ENCODE measurements at places on chromosomes 13 and 19. TPM values are rescaled to one million over a fixed set of nuclear protein-coding genes. Genes with fewer than 3 reads are reported as not detected.

DNA sequence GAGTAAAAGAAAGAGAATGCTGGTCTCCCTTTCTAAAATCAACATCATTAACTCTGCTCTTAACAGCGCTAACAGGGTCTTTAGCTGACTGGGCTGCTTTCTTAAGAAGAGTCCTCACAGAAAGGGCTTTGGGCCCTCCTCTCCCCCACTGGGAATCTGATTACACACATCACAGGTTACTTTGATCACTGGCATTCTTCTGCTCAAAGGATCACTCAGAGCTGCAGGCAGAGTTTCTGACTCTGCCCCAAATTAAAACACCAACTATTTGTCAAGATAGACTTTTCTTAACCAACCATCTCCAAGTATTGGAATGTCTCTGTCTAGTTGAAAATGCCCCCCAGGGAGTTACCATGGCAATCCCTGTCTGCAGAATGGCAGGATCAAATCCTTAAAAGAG is 31.1 kb upstream of the SIAH3 start:
- DNase-seq = no peak

Gene PCDH9
- 16.2 TPM for total RNA-seq

Gene SSC5D
- 0.04 TPM for total RNA-seq

- no peak for DNase-seq
Observed at GRCh38 chr19:47275791-47276461, 1.2 kb downstream of the INAFM1 start.

DNA sequence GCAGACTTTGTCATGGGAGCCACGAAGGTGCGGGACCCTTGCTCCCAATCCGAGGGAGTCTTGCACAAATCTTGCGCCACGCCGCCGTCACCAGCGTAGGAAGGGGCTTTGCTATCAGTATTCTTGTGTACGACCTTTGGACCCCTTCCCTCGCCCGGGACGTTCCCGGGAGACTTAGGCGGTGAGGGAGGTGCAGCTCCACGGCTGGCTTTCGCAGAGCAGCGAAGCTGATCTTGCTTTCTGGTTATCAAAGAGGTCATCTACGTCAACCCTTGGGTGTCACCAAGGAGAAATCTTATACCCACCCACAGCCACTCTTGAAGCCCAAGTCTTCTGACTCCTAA is 583 bp downstream of the TECR start:
- peak; percentile 87 for DNase-seq

DNA sequence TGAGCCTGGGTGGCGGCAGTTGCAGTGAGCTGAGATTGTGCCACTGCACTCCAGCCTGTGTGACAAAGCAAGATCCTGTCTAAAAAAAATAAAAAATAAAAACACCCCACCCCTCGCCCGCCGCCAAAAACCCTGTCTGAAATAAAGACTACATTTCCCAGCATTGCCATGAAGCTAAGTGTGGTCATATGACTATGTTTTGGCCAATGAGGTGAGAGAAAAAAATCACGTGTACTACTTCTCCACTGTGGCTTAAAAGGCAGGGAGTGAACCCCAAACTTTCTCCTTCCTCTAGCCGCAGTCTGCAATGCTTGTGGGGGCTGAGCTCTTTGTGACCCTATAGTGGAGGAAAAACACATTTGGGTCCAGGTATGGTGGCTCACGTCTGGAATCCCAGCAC is 54.9 kb downstream of the COLGALT1 start:
- no peak for DNase-seq

Gene ZNF653
- total RNA-seq = 9.5 TPM

GRCh38 chr19:9936326-9937000 is at the start of gene OLFM2:
OLFM2 (minus strand) TSS chr19:9936515; CDS start chr19:9936366, 149 bp downstream.
- DNase-seq = peak; percentile 76

DNA sequence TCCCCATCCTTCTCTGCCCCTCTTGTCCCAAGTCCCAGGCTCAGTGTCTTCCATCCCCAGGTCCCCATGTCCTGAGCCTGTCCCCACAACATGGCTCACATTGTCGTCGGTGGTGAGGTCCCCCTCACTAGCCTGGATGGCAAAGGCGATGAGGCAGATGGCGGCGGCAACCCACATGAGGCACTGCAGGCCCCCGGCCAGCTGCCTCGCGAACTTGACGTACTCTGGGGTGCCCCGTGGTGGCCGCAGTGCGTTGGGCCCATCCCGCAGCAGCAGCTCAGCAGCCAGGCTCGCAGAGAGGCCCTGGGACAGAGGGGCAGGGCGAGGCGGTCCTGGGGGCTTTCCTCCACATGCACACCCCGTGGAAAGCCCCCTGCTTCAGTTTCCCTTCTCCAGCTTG is 1.1 kb downstream of the ATP4A start:
- DNase-seq = no peak

Gene LILRB2
- total RNA-seq = not detected

Gene CEACAM16
- 0.73 TPM for total RNA-seq

GRCh38 chr19:58385891-58386575 is 1.0 kb upstream of the RPS5 start:
- DNase-seq = no peak

Gene EFNA2
- total RNA-seq = 11.0 TPM

DNA sequence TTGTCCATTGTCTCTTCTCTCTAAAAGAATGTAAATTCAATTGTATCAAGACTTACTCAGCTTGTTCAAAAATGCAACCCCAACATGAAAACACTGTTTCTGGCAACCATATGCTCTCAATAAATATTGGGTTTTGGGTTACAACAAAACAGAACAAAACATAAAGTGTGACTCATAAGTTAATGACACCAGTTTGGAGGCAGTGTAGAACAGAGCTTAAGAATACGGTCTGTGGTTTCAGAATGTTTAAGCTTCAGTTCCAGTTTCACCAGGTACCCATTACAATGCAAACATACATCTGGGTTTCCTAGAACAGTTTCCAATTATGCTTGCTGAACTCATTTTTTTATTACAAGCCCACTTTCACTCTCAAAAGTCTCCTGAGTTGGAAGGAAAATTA is 285.8 kb upstream of the PCDH9 start:
- no peak for DNase-seq

DNA sequence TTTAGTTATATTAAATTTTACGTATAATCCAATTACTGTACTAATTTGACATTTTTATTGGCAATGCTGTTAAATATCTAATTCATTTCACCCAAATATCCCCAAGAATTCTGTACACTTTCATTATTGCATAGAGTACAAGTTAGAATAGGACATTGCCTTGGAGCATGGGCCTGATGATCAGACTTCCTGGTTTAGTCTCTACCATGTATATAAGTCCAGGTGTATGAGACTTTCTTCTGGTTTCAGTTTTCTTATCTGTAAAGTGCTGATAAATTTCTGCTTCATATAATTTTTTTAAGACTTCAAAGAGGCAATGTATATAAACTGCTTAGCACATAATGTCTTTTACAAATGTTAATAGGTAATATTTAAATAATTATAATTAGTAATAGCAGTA is 179.4 kb downstream of the KLF12 start:
- no peak for DNase-seq

- DNase-seq = no peak
Observed at GRCh38 chr13:98072476-98072875, 70.4 kb upstream of the FARP1 start.

Gene ARHGAP45
- total RNA-seq = 11.0 TPM

DNA sequence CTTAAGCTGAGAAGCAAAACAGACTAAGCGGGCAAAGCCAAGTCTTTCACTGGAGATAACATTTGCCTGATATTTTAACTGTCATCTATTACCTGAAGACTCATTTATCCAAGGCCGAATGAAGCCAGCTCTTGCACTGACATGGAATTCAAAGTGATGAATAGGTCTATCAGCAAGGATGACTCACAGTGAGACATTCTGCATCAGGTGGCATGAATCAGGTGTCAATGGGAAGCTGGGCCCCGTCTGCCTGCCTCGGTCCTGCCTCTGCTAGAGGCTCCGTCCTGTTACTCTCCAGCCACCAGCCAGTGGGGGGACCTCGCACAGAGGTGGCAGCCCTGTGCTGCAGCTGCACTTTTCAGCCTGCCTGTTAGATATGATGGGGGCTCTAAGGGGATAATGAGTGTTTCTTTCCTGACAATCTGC is 23.5 kb downstream of the STARD13 start:
- peak; percentile 76 for DNase-seq

Gene TPM4
- total RNA-seq = 405 TPM

- no peak for DNase-seq
Observed at GRCh38 chr19:54104998-54105715, 2.5 kb downstream of the NDUFA3 start.

Gene LRP3
- 35.1 TPM for total RNA-seq

Gene LIM2
- not detected for total RNA-seq

DNA sequence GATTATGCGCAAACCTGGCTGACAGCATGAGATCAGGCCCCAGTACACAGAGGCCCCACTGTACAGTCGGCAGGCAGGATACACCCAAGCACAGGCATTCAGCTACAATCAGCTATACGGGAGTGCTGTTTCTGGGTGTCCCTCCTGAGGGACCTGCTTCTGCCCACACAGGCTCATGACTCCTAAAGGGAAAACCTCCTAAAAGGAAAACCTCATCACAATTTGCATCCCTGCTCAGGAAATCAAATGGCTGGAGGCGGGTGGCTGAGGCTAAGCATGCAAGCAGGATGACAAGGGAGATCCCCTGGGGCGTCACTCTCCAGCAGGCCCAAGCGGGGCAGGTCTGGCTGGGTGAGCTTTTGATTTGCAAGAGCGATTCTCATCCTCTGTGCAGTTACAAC is 99.8 kb downstream of the CRYL1 start:
- DNase-seq = no peak

Gene REEP6
- total RNA-seq = 88.9 TPM

DNA sequence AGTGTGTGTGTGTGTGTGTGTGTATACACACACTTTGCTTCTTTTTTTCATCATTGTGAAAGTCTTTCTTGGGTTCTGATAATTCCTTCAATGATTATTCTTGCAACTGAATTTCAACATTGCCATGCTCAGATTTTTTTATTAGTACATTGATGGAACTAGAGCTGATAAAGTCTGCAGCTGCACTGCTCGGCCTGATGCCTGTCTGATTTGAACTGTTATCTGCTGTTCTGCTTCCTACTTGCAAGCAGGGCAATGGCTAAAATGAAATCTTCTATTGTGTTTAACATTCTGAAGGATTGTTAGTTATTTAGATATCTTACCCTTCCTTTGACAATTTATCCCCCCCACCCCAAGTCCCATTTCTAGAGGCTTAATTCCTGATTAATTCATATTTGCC is 61.3 kb downstream of the OLFM4 start:
- no peak for DNase-seq

Gene CCDC8
- 36.4 TPM for total RNA-seq

GRCh38 chr19:29528350-29528945 is 2.7 kb downstream of the VSTM2B start:
- DNase-seq = peak; percentile 88

Gene SYNE4
- total RNA-seq = 8.9 TPM

Gene DAND5
- total RNA-seq = not detected

Gene TICAM1
- total RNA-seq = 3.7 TPM

DNA sequence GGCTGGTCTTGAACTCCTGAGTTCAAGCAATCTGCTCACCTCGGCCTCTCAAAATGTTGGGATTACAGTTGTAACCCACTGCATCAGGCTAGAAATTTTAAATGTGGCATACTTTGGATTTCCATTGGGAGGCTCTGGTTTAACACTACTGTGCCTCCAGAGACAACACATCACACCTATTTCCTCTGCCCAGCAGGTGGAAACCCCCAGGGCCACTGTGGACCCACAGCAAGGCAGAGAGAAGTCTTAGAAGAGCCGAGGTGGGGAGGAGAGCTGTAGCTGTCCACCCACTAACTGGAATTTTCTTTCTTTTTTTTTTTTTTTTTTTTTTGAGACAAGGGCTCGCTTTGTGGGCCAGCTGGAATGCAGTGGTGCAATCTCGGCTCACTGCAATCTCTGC is 39.4 kb downstream of the IER2 start:
- DNase-seq = no peak

- no peak for DNase-seq
Observed at GRCh38 chr13:88648598-88649373, 977.6 kb downstream of the SLITRK5 start.

- DNase-seq = no peak
Observed at GRCh38 chr19:6026390-6027227, 48.7 kb upstream of the RANBP3 start.

DNA sequence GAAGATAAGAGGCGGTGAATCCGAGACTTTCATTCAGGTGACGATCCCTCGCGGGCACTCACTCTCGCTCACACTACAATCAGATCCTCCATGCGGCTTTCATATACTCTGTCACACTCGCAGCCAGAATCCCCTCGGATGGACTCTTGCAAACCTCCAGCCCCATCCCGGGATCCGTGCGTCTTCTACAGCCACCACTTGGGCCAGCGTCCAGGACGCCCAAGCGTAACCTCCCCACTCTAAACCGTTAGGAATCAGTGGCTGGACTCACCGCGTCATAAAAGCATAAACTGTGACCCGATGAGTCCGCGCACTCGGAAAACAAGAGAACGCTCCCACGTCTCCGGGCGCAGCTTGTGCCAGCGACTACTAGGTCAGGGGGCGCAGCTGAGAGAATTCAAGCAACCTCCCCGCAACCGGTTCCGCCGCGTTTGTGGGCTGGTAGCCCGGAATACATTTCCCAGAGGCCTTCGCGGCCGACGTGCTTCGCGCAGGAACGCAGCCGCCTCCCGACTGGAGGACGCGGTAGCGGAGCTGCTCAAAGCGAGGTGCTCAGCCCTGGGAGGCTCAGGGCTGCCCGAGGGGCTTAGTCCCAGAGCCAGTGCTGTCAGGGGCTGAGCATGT is 27.6 kb downstream of the ZNF607 start:
- peak; percentile 90 for DNase-seq

- DNase-seq = no peak
Observed at GRCh38 chr19:46970815-46971214, 48.8 kb upstream of the NPAS1 start.

DNA sequence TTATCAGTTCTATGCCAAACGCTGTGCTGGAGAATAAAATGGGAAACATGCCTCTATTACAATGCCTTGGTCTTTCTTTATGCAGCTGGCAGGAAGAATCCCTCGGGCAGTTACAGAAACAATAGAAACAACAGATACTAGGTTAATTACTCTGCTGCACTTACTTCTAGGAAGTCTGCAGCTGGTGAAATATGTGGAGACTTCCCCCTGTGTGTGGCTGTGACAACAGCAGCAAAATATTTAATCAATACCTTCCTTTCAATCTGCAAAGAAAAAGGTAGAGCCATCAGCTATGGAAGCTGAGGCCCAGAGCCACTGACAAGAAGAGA is 9.9 kb downstream of the STOML3 start:
- DNase-seq = no peak

Gene FUT1
- total RNA-seq = 2.4 TPM

DNA sequence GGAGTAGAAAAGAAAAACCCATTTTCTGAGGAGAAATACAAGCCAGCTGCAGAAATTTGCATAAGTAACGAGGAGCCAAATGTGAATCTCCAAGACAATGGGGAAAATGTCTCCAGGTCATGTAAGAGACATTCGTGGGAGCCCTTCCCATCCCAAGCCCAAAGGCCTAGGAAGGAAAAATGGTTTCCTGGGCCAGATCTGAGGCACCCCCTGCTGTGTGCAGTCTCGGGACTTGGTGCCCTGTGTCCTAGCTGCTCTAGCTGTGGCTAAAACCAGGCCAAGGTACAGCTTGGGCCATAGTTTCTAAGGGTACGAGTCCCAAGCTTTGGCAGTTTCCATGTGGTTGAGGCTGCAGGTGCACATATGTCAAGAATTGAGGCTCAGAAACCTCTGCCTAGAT is 444.9 kb downstream of the PCDH20 start:
- DNase-seq = no peak

All from hepatocyte (in vitro differentiated cells).